ENCODE measurements at places on chromosomes 4 and X. TPM values are rescaled to one million over a fixed set of nuclear protein-coding genes. Genes with fewer than 3 reads are reported as not detected.

Gene MMRN1
- 1.1 TPM for total RNA-seq

Gene PAGE2
- not detected for total RNA-seq

Gene PAQR3
- 8.3 TPM for total RNA-seq

Gene CCDC158
- not detected for total RNA-seq

Gene ADH1A
- total RNA-seq, result not detected

Gene GLOD5
- not detected for total RNA-seq

Gene PDHA2
- total RNA-seq, result not detected

Gene REELD1
- total RNA-seq, result 0.62 TPM

Gene COX7B2
- not detected for total RNA-seq

Gene TRAM1L1
- total RNA-seq, result not detected

Gene TASL
- total RNA-seq, result 11.8 TPM

Gene SLC16A2
- total RNA-seq, result 0.08 TPM

Gene GAGE1
- not detected for total RNA-seq

Gene RAB39B
- 6.5 TPM for total RNA-seq

Gene VCX3A
- not detected for total RNA-seq

Gene USO1
- 44.2 TPM for total RNA-seq

Gene CDKL2
- not detected for total RNA-seq

Gene DUX4
- not detected for total RNA-seq

Gene ADAM29
- not detected for total RNA-seq

All from GM12878 (cell line).